ENCODE measurements at places on chromosomes 16 and 17.

GRCh38 chr17:67700037-67700724 is 17.6 kb upstream of the NOL11 start:
- DNase-seq: no peak

DNA sequence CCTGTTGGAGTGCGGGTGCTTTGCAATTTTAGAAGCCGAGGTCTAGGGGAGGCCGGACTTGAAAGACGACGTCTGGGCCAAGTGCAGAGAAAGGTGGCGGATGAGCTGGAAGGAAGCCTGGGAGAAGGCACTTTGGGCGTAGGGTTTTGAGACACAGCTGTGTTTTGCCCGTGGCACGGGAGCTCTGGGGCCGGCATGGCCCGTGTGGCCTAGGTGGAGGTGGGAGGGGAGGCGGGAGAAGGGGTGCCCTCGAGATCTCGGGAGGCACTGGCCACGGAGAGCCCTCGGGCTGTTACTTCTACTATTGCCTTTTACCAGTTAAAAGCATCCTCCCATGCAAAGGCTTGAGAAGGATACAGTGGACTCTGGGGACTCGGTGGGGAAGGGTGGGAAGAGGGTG is 161.9 kb downstream of the FOXL1 start:
- DNase-seq: no peak

DNA sequence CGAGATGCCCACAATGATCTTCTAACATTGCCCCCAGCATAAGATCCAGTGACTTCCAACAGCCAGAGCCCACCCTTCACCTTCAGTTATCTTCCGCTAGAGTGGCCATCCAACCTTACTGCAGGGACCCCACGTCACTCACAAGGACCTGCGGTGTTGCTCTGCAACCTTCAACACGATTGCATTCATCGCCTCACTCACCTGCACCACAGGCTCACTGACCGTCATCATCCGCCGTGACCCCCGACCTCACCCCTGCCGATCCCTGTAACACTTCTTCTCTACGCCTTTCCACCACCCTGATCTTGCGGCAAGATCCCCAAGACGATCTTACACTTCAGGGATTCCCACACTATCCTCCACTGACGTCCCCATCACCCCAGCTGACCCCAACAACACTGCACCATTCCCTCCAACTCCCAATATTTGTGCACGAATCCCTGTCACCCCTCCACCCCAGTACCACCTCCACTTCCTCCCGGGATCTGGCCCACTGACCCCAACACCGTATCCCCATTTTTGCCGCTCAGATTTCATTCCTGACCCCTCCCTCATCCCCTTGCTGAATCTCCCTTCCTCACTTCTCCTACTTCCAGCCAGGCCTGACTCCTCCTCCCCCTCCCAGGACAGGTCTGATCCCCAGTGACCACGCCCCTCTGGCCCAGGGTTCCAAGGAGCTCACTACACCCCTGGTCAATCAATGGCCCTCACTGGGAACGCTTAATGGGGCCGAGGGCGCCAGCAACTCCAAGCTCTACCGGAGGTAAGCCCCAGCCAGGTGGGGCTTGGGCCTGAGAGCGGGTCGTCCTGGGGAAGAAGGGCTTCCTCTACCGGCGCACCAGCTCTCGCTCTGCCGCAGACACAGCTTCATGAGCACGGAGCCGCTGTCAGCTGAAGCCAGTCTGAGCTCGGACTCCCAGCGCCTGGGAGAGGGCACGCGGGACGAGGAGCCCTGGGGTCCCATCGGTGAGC is 7.6 kb downstream of the RUNDC3A start:
- DNase-seq: no peak

DNA sequence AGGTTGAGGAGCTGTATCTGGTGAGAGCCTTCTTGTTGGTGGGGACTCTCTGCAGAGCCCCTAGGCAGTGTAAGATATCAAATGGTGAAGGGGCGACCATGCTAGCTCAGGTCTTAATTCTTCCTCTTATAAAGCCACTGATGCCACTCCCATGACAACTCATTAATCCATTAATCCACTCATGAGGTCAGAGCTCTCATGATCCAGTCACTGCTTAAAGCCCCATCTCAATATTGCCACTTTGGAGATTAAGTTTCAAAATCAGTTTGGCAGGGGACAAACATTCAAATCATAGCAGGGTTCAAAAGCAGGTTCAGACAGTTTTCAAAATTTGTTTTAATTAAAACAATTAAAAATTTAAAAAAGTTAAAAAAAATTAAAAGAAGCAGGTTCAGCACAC is 13.1 kb upstream of the SPECC1 start:
- no peak for DNase-seq

DNA sequence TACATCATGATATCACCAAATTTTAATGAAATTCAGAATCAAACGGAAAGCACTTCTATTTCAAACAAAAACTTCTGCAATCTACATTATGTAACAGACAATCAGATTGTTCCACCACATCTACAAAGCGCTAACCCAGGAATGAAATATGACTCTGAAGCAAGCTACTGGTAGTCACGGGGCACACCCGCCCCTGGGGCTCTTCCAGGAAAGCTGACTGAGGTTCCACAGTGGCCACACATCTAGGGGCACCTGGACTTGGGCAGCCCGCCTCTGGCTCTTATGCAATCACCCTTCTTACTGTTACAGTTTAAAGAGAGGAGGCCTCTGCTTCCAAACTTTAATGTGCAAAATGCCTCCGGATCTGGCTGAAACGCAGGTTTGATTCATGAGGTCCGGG is 27.5 kb downstream of the ZCCHC14 start:
- DNase-seq: peak; percentile 77

DNA sequence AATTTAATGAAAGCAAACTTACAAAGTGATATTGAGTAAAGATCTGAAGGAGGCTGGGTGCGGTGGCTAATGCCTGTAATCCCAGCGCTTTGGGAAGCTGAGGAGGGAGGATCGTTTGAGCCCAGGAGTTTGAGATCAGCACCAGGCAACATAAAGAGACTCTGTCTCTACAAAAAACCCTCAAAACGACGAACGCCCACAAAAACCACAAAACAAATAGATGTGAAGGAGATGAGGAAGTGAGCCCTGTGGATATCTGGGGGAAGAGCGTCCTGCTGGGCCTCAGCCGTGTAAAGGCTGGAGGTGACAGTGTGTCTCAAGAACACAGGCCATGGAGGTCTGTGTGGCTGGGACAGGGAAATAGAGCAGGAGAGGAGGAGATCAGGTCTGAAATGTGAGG is 68.8 kb downstream of the ITFG1 start:
- DNase-seq: peak; percentile 31

GRCh38 chr17:79410681-79411080 is 200.2 kb downstream of the RBFOX3 start:
- DNase-seq: no peak

DNA sequence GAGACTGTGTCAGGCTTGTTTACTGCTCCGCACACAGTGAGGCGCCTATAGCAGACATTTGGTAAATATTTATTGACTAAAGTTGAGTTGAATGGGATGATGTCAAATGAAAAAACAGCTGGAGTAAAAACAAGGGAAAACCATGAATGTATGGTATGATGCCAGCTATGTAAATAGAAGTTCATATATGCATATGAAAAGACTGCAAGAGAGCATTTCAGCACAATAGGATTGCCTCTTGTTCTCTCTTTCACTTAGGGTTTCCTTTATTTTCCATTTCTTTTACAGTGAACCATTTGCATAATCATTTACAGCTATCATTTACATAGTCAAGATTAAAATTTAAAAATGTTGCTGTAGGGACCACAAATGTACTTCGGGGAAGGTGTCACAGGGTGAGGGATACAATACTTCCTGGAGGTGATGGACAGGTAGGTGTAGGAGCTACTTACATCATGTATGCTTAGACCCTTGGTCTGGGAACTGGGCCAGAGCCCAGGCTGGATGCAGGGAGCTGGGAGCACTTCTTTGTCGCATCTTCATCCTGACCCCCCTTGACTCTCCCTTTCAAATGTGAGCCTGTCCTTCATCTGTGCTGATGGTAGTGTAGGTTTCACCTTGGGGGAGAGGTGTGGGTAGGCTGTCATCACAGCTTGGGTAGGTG is 113.3 kb downstream of the UTP18 start:
- no peak for DNase-seq

GRCh38 chr17:5468075-5468473 is 708 bp downstream of the DHX33 start:
- DNase-seq: no peak

DNA sequence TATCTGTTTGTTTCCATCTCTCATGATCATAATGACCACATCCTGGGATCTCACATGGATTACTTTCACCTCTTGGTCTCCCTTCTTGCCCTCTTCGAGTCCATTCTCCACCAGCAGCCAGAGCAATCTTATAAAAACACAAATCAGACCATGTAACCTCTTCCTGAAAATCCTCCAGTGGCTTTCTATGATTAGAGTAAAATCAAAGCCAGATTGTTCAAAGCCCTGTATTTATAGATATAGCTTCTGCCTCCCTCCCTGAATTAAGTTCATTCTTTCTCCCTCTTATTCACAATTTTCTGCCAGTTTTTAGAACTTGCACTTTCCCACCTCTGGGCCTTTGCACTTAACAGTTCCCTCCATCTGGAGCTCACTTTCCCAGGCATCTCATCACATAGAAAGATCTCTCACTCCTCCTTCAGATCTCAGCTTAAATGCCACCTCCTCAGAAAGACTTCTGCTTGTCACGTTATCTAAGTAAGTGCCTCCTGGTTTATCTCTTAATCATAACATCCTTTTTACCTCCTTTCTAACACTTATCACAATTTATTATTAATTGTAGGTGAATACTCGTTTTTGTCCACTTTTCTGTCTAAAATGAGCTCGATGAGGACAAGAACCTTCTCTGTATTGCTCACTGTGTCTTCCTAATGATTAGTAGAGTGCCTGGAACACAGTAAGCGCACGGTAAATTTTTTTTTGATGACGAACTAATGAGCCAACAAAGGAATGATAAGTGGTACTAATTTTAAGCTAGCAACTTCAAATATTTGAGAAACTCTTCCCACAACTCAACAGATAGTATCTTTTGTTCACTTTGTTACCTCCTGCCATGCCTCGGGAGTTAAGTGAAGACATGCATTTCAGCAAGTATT is 80.5 kb downstream of the CYB561 start:
- peak; percentile 77 for DNase-seq

GRCh38 chr17:42779936-42780850 is at the start of gene WNK4:
Gene WNK4, plus strand, starts transcription at chr17:42780610. Its CDS starts 89 bp downstream, at chr17:42780699.
- peak; percentile 83 for DNase-seq

- peak; percentile 94 for DNase-seq
Measured at GRCh38 chr17:42421507-42422338, 1.3 kb downstream of the CAVIN1 start.
